ENCODE measurements at places on chromosomes 6 and 20.

DNA sequence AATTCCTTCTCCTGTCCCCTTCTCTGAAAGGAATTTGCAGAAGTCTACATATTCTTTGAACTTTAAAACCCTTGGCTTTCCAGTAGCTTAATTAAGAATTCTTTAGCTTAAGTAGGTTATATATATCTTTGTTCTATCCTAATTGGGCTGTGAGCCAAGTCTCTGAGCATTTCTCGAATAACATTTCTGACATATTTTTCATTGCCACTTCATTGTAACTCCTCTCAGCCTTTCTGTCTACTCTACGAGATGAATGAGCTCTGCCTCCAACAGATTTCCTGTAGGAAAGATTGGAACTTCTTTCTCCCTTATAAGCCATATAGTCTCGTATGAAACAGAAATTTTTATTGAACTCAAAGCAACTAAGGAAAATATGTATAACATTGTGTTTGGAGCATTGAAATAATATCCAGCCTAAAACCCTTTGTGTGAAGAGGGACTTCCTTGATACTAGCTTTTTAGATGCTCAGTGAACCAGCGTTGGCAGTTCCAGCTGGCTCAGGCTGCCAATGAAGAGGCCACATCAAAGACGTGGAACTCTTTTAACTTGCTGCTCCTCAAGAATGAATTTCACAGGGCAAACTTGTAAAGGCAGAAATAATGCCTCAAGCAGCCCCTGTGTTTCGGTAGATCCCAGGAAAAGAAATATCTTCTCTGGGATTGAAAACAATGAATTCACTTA, 87.7 kb upstream of the NOX3 start:
- no peak for DNase-seq

- DNase-seq, result no peak
Measured at GRCh38 chr6:11201772-11202512, 30.5 kb downstream of the NEDD9 start.

DNA sequence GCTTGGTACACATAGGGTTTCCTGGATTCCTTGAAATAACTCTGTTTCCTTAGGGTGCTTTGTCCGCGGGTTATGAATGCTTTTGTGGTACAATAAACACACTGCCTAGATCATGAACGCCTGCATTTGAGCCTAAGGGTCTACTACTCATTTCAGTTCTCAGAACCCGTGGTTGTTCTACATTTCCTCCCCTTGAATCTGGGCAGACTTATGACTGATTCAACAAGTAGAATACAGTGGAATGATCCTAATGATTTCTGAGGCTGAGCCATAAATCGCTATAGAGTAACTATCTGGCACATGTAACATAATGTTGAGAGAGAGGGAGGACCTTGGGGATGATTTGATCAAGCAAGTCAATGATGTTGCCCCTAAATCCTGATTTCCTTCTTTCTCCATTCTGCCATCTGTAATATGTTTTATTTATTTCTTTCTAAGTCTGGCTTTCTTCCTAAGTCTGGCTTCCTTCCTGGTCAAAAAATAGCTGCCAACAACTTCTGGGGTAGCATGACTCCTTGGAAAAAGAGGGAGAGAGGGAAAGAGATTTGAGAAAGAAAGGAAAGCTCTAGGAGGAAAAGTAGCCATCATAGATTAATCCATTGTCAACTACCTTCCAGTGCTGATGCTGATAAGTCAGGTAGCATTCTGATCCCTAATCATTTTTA, 23.0 kb downstream of the ABRACL start:
- no peak for DNase-seq

GRCh38 chr6:127188744-127189143, 70.3 kb downstream of the RSPO3 start:
- DNase-seq, result no peak

DNA sequence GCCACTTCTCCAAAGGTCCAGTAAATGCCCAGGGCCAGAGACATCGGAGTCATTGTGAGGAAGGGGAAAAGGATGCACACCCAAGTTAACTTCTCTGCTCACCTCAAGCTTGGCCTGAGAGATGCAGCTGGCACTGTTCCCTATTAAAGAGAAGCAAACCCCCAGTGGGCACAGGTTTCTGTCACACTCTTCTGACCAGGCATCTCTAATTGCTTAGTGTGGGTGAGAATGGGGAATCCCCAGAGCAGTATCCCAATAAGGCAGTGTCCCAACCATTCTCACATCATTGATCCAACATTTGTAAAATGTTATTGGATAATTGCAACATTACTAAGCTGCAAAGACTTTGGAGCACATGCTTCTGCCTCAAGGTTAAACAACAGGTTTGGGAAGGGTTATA, 232.3 kb downstream of the ADGRG6 start:
- no peak for DNase-seq

DNA sequence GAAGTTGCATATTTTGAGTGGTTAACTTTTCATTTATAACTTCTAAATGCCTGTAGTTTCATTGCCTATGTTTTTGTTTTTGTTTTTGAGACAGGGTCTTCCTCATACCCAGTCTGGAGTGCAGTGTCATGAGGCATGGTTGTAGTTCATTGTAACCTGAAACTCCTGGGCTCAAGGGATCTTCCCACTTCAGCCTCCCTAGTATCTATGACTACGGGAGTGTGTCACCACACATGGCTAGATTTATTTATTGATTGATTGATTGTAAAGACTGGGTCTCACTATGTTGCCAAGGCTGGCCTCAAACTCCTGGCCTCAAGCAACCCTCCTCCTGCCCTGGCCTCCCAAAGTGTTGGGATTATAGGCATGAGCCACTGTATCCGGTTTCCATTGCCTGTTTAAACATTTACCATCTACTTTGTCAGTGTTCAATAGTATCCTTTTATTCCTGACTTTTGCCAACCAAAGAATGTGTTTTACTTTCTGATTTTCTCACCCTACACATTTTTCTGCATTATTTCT, 144.6 kb downstream of the CDKAL1 start:
- no peak for DNase-seq

GRCh38 chr6:39225543-39225942, 3.7 kb downstream of the KCNK5 start:
- no peak for DNase-seq

- no peak for DNase-seq
Measured at GRCh38 chr6:145199961-145200360, 535.4 kb downstream of the EPM2A start.

DNA sequence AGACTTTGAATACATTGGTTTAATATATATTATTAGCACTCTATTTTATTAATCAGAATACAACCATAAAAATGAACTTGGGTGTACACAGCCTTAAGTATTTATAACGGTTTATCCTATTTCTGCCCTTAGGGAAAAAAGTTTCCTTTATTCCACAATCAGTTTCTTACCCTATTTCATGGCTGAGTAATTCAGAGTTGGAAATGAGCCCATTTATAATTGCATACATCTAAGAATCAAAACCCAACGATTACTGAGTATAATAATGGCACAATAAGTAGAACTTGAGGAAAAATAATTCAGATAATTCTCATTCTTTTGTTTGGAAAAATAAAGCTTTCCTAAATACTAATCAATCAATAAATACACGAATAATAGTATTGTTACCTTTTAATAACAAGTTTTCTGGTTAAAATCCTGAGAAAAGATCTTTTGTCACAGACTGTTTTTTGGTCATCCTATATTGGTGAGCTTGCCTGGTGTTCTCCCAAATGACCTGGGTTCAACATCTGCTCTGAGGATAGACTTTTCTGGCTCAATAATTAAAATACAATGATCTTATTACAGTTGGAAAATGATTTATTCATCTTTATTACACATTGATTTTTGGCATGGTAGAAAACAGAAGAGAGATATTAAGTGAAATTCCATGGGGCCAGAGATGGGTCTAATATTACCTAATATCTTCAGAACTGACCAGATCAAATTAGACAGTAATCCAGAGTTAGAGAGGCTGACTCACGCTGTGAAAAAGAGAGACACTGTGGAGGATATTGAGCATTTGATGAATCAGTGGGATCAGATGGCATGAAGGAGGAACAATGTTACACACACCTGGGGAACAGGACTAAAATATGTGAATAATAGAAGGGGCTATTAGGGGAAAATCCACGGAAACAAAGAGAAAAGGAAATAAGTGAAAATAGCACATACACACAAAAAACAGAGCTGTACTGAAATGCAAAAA, 162.1 kb upstream of the TBX18 start:
- no peak for DNase-seq

GRCh38 chr6:20755631-20756030, 221.4 kb downstream of the CDKAL1 start:
- DNase-seq, result no peak

DNA sequence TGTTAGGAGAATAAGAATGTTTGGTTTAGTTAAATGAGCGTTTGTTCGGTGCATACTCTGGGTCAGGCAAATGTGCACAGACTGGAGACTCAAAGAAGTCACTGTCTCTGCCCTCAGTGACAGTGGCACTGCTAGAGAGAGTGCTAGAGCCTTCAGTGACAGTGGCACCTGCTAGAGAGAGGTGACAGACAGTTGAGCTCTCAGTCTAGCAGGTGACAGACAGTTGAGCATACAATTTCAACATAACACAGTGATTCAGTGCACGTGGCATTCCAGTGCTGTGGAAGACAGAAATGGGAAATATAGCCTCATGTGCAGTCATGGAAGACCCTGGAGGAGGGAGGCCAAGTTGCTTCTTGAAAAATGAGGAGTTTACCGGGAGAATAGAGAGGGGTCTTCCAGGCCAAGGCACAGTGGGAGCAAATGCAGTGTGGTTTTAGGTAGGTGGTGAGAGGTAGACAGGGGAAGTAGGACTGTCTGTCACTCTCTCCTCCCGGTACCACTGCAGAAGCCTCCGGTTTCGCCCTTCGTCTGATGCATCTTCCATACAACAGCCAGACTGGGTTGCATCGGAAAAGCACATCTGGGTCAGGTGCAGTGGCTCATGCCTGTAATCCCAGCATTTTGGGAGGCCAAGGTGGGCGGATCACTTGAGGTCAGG, 107.9 kb upstream of the CLDN20 start:
- DNase-seq, result no peak

Measured in stimulated activated CD8-positive, alpha-beta memory T cell treated with anti-CD3 and anti-CD28 coated beads, Interleukin-4, amount 100 ng/mL, for 4 hours (primary cell).